ENCODE measurements at places on chromosomes 5 and 9. TPM values are rescaled to one million over a fixed set of nuclear protein-coding genes. Genes with fewer than 3 reads are reported as not detected.

Gene SREK1
- total RNA-seq = 52.3 TPM

Gene SPINK13
- total RNA-seq = not detected

Gene KYAT1
- 6.9 TPM for total RNA-seq

Gene ANKRD18B
- 1.9 TPM for total RNA-seq

Gene THBS4
- 0.08 TPM for total RNA-seq

Gene N4BP3
- 0.08 TPM for total RNA-seq

Gene SPINK7
- not detected for total RNA-seq

Gene TSSK1B
- not detected for total RNA-seq

Gene SSNA1
- 37.5 TPM for total RNA-seq

Gene FOXD1
- total RNA-seq = not detected

Gene MOB3B
- 1.1 TPM for total RNA-seq

Gene DAB2IP
- total RNA-seq = 3.1 TPM

Gene PCDHGC4
- total RNA-seq = 0.33 TPM

Gene IRX1
- total RNA-seq = 0.33 TPM

Gene NR2F1
- 10.3 TPM for total RNA-seq

Gene ADAMTS13
- 6.5 TPM for total RNA-seq

Gene ELP1
- total RNA-seq = 27.7 TPM

Gene PCDHA13
- total RNA-seq = not detected

Data from liver (tissue), 10 donors.